ENCODE measurements at places on chromosomes 4 and X.

DNA sequence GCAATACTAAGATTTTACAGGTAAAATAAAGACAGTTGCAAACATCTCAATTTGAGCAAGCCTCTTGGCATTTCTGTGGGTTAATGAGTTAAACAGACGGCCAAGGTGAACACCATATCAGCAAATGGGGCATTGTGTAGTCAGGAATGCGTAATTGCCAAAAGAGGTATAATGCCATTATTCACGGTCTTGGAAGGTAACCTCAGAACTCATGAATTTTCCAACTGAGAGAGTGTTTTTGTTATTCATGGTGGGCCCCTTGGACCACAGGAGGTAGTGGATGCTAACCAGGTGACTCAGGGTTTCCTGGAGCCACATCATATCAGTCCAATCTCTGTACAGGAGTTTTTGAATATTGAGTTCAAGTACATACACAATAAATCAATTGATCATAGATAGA is 368.0 kb upstream of the TECRL start:
- no peak for DNase-seq

GRCh38 chr4:108377021-108377420 is 208.3 kb upstream of the LEF1 start:
- no peak for DNase-seq

DNA sequence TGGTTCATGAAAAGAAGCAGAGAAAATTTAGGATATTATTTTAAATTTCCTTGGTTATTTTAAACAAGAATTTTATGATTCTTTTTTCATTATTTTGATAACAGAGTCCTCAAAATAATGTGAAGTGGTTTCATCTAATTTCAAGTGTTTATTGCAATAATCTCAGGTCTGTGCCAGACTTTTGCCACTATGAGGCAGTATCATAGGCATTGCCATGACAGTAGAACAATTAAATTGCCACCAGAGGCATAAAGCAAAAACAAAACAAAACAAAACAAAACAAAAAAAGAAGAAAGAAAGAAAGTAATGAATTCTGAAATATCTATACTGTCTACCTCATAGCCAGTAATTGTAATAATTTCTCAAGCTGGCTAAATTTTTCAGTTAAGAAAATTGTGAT is 739.2 kb downstream of the KCTD8 start:
- no peak for DNase-seq

- no peak for DNase-seq
These were observed 31.2 kb downstream of the CCNI start for GRCh38 chr4:77044461-77045150.

- DNase-seq = no peak
These were observed 122.7 kb upstream of the STS start for GRCh38 chrX:7024850-7025249.

DNA sequence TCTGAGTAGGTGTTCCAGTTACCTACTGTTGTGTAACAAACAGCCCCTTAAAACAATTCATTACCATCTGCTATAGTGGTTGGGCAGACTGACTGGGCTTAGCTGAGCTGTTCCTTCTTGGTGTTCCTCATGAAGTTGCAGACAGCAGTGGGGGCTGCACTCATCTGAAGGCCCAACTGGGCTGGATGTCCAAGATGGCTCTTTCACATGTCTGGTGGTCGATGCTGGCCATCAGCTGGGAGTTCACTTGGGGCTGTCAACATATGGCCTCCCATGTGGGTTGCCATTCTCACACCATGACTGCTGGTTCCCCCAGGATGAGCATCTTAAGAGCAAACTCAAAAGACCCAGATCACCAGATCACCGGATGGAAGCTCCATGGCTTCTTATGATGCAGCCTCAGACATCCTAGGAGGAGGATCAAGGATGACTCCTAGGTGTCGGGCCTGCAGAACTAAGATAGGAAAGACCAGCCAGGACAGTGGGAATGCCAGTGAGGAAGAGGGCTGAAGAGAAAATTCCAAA is 34.3 kb upstream of the PPP2R2C start:
- no peak for DNase-seq

DNA sequence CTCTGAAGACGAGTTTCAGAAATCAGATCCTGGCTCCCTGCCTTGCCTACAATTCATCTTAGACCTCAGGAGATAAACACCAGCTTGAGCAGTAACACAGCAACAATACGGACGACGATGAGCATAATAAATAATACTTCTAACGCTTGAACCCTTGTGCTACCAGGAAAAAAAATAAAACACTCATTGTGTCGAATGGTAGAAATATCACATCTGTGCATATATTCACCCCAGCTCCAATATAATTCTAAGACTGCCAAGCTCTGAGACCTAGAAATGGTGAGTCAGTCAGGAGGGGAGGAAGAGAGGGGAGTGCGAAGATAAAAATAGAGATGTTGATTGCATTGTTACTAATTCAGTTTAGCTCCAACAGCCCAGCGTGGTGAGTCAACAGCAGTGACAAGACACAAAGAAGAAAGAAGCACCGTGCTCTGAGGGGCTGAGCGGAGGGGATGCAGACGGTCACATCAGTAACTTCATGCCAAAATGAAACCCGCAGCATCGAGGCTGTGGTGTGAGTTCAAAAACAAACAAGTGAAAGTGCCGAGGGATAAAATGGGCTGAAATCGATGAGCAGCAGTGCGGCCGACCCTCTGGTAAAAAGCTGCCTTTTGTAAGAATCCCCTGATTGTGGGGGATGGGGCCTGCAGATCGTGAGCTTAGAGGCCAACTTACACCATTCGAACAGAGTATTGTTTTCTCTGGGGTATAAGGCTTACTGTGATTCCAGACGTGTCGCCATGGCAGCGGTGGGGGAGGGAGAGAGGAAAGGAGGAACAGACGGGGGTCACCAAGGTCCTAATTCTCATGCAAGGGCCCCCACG is 150.4 kb downstream of the MGST2 start:
- peak; percentile 43 for DNase-seq

GRCh38 chr4:80192937-80193336 is 4.4 kb upstream of the PRDM8 start:
- peak; percentile 73 for DNase-seq

- DNase-seq = no peak
These were observed 179.2 kb downstream of the SLC7A11 start for GRCh38 chr4:138062929-138063328.

DNA sequence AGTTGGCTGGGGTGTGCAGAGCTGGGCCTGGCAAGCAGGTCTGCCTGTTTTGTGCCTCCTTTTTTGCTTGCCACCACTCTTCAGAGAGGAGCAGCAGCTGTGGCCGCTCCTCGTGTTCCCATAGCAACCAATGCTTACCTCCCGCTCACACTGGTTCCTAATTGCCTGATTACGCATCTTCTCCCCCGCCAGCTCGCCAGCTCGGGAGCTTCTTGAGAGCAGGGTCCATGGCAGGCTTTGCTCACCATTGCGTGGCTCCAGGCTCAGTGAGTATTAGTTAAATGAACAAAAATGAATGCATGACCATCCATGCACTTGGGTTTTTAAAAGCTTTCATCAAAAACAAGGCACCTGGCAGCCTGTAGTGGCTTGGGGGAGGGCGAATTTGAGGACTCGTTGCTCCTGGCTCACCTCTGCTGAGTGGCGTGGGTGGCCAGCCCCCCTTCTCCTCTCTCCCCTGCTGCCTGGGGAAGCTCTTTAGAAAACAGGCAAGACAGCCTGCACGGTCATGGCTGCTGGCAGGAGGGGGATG is 14.2 kb upstream of the PJA1 start:
- no peak for DNase-seq

DNA sequence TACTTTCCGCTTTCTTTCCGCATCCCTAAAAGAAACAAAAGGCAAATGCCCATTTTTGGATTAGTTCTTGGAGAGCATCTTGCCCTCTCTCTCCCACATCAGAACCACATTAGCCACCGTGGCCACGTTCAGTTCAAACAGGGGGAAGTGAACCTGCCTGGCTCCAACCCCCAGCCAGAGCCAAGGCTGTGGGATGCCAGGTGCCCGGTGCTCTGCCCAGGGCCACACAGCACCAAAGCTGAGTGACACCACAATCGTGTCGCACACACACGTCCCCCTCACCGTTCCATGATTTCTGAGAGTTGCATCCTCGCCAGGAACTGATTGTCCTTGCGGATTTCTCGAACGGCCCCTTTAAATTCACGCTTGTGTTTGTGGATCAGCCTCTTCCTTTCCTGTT is 24.3 kb downstream of the NOP14 start:
- no peak for DNase-seq

DNA sequence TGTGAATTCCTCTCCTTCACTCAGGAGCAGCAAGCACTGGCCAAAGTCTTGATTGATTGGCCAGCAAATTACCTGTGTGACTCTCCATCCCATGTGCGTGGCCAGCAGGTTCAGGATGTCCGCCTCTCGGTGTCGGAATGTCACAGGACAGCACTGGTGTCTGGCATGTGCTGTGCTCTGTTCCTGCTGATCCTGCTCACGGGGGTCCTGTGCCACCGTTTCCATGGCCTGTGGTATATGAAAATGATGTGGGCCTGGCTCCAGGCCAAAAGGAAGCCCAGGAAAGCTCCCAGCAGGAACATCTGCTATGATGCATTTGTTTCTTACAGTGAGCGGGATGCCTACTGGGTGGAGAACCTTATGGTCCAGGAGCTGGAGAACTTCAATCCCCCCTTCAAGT is 20.4 kb downstream of the TLR2 start:
- DNase-seq = no peak

DNA sequence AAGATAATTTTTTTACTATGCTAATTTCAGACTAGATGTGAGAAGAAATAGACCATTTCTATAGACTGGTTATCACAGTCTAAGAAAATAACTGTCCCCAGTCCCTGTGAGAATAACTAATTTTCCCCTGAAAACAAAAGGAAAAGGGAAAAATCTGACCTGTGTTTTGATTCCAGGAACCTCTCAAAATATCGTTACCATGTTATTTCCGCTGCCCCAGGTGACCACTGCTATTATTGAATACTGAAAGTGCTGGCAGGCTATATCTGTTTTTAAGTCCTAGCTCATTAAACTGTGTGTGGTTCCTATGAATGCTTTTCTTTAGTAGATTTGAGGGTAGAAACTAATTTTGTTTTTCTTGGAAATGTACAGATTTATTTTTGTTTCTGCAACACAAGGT is 83.6 kb downstream of the GAB1 start:
- no peak for DNase-seq

GRCh38 chr4:16574981-16575380 is 323.5 kb downstream of the LDB2 start:
- DNase-seq = no peak

- no peak for DNase-seq
These were observed 5.2 kb downstream of the TNIP2 start for GRCh38 chr4:2750719-2751605.

DNA sequence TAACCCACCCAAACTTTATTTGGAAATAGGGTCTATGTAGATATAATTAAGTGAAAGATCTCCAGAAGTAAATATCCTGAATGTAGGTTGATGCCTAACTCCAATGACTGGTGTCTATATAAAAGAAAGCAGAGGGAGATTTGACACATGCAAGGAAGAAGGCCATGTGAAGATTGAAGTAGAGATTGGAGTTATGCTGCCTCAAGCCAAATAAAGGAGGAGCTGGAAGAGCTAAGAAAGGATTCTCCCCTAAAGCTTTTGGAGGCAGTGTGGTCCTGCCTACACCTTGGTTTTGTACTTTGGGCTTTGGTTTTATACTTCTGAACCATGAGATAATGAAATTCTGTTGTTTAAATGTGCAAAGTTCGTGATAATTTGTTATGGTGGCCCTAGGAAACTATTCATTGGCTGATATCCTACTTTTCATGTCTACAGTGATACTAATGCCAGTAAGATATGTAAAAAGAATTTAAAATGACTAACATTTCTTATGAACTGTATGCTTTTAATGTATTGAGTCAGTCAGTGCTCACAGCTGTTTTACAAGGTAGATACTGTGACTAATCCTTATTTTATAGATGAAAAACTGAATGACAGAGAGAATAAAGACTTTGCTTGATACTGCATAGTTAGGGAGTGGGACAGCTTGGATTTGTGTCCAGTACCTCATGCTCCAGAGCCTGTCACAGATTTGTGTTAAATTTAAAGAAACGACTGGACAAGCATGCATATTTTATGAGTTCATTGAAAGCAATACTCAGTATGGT is 5.9 kb upstream of the RAB40AL start:
- no peak for DNase-seq

DNA sequence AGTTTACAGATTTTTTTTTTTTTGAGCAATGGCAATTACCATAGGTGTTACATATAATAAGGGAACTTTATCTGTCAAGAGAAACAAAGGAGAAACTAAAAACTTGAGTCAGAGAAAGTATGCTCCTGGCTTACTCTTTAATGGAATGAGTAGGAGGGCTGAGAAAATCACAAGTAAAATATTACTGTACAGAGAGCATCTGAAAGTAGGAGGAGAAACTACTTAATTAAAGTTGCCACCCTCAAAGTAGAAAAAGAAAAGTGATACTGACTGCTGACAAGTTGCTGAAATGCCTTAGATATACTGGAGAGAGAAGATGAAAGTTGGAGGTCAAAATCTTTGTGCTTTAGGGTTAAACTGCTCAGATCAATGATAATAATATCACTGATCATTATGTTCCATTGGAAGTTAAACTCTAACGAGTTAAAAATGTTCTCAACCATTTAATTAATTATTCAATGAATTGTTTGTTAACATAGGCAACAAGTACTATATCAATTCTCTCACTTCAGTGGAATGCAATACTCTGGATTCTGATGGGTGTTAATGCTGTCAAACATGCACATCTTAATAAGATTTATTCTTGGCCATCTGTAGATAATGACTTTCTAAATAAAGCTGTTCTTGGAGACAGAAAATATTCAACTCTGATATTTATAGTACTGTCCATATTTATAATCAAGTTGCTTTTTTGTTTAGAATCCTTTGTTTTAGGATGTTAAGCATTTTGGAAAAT is 61.2 kb upstream of the CAMK2D start:
- no peak for DNase-seq

GRCh38 chr4:8580321-8581093 is at the start of gene GPR78:
Gene GPR78, plus strand, starts transcription at chr4:8580392. Its CDS starts 591 bp downstream, at chr4:8580983.
- DNase-seq = no peak

GRCh38 chrX:13014111-13015096 is 30.0 kb downstream of the FAM9C start:
- DNase-seq = no peak

- DNase-seq = no peak
These were observed 268.1 kb downstream of the THOC2 start for GRCh38 chrX:123464709-123465108.

GRCh38 chr4:51843309-51844152 is 578 bp downstream of the DCUN1D4 start:
- DNase-seq = no peak

DNA sequence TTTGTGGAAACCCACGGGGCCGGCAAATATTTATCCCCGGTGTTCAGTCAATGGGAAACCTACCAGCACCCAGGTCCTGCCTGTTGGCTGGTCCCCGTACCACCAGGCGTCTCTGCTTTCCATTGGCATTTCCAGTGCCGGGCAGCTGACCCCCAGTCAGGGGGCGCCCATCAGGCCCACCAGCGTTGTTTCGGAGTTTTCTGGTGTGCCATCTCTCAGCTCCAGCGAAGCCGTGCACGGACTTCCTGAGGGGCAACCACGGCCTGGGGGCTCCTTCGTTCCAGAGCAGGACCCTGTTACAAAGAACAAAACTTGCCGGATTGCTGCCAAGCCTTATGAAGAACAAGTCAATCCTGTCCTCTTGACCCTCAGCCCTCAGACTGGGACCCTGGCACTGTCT is 32.7 kb downstream of the BCORL1 start:
- DNase-seq = no peak
